Cortex of kidney (tissue), 1 donor: ENCODE measurements at places on chromosomes 7 and 10.

DNA sequence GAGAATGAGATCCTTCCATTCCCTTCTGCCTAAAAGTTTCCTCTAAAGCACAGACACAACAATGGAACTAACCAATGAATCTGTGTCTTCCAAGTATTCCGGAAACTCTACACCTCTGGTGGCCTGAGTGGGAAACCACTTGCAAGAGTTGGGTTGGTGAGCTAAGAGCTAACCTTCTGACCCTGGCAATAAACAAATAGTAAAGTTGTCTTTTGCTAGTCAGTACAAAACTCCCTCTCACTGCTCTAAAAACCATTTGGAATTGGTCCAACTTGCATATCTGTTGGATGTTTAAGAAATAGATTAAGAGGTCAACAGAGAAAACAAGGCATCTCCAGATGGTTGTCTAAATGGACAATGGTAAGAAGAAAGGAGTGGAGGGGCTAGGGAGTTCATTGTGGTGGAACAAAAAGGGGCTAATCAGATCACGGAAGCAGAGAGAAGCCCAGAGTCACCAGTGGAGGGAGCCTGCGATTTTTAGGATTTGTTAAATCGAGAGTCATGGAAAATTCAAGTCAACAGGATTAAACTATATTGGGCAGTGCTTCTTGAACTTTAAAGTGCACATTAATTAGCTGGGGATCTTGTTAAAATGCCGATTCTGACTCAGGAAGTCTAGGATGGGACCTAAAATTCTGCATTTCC, 192.3 kb downstream of the EVX1 start:
- DNase-seq, result no peak

DNA sequence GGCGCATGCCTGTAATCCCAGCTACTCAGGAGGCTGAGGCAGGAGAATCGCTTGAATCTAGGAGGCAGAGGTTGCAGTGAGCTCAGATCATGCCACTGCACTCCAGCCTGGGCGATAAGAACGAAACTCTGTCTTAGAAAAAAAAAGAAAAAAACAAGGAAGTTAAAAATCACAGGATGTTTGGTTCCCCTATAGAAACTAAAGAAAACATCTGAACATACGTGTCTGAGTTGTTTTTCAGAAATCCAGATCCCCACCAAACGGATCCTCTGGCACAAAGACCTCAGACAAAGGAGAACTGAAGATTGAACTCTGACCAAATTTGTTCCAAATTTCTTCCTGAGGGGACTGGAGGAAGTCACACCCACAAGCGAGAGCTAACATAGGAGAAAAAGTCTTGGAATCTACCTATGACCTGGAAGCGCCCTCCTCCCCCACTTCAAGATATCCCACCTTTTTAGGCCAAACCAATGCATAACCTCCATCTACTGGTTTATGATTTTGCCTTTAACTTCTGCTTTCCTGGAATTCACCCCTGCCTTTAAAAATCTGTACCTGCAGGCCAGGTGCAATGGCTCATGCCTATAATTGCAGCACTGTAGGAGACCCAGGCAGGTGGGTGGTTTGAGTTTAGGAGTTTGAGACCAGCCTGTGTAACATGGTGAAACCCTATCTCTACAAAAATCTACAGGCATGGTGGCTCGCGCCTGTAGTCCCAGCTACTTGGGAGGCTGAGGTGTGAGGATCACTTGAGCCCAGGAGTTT, 19.7 kb upstream of the SIRT1 start:
- DNase-seq, result no peak

- no peak for DNase-seq
Measured at GRCh38 chr10:43846187-43846680, 197.6 kb upstream of the ZNF32 start.

- no peak for DNase-seq
Measured at GRCh38 chr10:124211921-124212320, 118.5 kb upstream of the CHST15 start.

DNA sequence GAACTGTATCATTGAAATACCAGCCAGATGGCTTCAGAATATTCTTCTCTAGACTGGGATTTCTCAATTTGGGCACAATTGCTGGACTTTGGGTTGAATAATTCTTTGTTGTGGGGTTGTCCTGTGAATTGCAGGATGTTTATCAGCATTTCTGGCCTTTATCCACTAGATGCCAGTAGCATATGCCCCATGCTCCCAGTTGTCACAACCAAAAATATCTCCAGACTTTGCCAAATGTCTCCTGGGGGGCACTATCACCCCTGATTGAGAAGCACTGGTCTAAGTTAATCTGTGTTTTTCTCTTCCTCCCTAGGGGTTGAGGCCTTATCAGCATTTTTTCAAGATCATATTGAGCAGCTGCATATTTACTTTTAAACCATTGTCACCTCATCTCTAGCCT, 204.9 kb upstream of the SP8 start:
- no peak for DNase-seq
